ENCODE measurements at places on chromosomes 1 and 21. TPM values are rescaled to one million over a fixed set of nuclear protein-coding genes. Genes with fewer than 3 reads are reported as not detected.

GRCh38 chr1:226549937-226550671, 1.5 kb downstream of the STUM start:
- no peak for DNase-seq

DNA sequence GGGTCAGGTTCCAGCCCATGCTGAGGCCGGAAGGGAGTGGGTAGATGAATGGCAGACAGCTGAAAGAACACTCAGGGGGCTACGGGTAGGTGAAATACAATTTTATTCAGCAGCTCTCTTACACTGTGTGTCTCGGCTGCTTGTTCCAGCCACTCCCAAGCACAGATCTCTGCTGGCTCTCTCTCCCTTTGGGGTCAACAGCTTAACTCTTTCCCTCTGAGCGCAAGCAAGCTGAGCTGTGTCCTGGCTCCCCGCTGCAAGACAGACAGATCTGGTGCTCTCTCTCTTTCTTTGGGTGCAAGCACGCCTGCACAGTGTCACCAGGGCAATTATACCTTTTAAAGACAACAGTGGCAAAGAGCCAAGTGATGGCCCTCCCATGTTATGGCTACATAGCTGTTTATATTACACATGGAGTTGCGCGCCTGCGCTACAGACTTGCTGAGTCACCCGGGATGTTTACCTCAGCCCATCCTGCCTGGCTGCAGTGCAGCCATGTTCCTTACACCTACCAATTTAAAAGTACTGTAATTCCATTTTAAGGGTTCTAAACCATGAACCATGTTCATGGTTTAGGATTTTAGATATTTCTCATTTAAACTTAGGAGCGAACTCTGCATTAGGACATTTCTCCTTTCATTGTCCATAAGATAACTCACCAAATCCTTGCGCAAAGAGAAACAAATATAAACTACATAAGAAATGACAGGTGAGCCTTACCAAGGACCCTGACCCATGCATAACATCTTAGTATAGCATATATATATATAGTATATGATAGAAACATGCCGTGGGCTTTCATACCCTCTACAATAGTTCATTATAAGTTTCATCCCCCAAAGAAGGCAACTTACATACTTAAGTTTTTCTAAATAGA, 396.5 kb downstream of the SMYD3 start:
- DNase-seq = no peak

The HENMT1 gene
- 0.98 TPM for total RNA-seq

- DNase-seq = no peak
Observed at GRCh38 chr1:224435999-224436398, 1.4 kb upstream of the WDR26 start.

DNA sequence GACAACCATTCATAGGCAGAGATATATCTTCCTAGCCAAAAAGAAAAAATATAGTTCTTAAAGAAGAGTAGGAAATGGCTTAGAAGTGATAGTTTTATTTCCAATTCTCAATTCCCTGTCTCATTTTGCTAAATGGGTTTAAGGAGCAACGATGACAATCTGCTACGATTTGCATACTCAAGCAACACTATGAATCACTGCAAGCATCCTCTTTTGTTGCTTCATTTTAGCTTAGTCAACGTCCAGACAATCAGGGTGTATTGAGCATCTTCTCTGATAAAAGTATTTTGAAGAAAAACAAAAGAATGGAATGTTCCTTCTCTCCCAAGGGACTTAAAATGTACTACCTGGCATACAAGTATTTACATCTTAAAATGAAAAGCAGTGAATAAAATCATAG, 80.6 kb downstream of the RGS7 start:
- DNase-seq = no peak

GRCh38 chr1:56965191-56965590, 624 bp downstream of the C8B start:
- no peak for DNase-seq

All from vagina (tissue), 2 donors.